NCI-H510A (cell line): ENCODE measurements at places on chromosomes 5 and 9.

DNA sequence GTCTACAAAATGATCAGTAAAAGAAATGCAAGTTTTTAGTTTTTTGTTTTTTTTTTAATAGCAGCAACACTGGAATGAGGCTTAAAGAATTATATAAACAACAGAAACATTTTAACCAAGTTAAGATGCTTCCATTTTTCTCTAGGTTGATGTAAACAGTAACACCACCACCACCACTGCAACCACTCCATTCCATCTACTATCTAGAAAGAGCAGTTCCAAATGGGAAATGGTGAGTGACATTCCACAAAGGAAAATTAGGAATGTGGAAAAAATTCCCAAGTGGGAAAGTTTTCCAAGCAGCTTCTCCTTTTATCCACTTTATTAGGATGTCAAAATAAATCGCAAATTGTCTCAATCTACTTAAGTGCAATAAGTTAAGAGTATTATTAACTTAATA, 32.6 kb downstream of the SLC38A9 start:
- DNase-seq, result no peak

- no peak for DNase-seq
These were observed 11.0 kb upstream of the ZBTB43 start for GRCh38 chr9:126793686-126794417.

GRCh38 chr5:174505621-174506020, 218.8 kb upstream of the MSX2 start:
- DNase-seq, result no peak

GRCh38 chr5:179874136-179874535, 15.5 kb upstream of the MRNIP start:
- DNase-seq, result no peak

DNA sequence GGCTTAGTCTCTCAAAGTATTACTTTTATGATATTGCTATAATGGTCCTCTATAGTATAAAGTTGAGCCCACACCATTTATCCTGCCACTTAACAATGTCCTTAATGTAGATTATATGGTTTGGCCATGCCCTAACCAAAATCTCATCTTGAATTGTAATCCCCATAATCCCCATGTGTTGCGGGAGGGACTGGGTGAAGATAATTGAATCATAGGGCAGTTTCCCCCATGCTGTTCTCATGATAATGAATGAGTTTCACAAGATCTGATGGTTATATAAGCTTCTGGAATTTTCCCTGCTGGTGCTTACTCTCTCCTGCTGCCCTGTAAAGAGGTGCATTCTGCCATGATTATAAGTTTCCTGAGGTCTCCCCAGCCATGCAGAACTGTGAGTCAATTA, 498.8 kb downstream of the RAB3C start:
- no peak for DNase-seq

DNA sequence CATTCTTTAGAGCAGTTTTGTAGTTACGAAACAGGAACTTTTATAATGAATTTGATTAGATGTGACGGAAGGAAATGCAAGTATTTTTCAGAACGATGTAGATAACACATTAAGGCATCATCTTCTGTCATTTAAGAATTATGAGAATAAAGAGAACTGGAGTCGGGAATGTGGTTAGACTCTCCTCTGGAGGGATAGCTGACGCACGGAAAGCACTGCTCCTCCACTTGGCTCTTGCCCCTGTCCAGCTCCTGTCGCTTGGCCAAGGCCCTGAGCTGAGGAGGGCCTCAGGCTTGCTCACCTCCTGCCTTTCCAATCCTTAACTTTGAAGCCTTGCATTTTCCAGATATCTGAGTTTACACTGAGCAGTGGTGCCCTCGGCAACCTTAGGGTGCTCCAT, 60.5 kb downstream of the MAP1B start:
- no peak for DNase-seq

- DNase-seq, result no peak
These were observed 43.3 kb upstream of the ISOC1 start for GRCh38 chr5:129051283-129051682.

DNA sequence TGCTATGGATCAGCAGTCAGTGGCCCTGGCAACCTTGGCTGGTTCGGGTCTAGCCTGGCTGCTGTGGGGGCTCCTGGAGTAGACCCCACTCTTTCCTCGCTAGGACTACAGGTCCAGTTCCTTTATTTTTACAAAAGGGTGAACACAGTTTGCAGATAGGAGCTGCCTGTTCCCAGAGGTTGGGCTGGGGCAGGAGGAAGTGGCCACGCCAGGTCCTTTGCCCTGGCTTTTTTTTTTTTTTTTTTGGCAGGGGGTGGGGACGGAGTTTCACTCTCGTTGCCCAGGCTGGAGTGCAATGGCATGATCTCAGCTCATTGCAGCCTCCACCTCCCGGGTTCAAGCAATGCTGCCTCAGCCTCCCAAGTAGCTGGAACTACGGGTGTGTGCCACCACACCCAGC, 7.9 kb downstream of the SLC2A6 start:
- no peak for DNase-seq

DNA sequence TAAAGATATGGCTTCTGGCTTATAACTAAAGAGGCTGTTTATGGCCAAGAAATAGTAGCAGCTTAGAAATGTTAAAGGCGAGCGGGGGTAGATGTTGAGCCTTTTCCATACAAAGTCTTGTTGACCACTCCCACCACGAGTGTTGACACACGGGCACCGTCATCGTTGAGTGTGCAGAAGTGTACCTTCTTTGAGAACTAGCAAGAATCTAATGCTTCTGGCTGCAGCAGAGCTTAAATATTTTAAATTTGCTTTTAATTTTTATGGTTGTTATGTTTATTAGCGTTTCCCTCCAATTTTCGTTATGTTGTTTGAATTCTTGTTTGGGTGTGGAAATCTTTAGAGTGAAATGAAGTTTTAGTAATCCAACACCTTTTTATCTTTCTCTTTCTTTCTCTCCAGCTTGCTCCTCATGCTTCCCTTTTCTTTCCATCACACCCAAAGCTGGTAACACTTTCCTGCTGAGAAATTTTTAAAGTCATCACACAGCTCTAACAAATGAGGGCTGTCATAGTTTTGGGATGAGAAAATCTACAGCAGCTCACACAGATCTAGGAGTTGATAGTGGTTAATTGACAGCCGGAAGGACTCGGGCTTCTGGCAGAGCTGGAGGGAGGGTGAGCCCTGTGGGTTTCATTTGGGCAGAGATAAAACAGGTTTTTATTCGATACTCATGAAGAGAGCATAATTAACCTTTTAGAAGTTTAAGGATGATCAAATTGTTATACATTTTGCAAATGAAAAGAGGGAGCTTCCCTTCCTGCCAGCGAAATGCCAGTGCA, 120.1 kb upstream of the ZNF608 start:
- DNase-seq, result no peak

DNA sequence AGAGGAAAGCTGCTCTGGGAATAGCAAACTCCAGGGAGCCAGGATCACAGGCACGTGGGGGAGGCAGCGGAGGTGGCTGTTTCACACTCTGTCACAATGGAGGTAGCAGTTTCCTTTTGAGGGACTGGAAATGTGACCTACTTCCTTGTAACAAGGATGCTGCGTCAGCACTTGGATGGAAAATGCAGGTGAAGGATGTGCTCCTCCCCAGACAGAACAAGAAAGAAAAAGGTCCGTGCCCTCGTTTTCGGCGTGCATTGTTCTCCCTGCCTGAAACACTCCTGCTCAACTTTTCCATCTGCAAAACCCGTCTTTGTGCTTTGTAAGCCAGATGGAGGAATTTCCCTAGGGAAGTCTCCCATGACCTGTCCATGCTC, 55.1 kb upstream of the SH3PXD2B start:
- DNase-seq, result no peak

DNA sequence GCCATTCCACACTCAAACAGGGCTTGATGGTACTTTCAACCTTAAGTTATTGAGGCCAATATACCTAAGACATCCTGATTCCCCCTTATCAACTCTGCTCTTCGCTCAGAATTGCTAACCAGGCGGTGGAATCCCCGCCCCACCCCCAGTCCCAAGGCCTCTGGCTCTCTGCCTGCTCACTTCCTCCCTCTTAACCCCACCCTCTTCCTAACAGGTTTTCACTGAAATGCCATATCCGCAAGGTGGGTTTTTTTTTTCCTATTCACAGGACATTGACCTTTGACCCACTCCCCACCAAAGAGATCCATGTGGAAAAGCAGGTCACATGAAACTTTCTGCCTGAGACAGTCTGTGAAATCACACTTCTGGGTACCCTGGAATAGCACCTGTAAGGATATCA, 66.6 kb upstream of the IFNK start:
- DNase-seq, result no peak

GRCh38 chr5:52013523-52013922, 630.3 kb downstream of the ISL1 start:
- DNase-seq, result no peak

DNA sequence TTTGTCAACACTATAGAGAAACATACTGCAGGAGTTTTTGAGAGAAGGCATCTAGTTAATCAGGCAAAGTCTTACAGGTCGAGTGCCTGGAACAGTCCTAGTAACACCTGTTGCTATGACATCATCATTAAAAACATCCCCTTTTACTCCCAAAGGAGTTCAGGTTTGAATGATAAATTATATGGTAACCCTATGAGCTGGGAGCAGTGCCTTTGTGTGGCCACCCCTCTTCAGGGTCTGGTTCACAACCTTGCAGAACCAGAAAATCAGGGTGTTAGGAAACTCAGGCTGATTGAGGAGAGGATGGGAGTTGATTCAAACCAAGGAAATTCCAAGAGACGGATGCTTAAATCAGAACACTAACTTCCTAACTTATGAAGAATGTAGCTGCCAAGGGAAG, 179.1 kb upstream of the RASEF start:
- DNase-seq, result no peak

- no peak for DNase-seq
These were observed 87.9 kb downstream of the FBXL7 start for GRCh38 chr5:15587916-15588315.

DNA sequence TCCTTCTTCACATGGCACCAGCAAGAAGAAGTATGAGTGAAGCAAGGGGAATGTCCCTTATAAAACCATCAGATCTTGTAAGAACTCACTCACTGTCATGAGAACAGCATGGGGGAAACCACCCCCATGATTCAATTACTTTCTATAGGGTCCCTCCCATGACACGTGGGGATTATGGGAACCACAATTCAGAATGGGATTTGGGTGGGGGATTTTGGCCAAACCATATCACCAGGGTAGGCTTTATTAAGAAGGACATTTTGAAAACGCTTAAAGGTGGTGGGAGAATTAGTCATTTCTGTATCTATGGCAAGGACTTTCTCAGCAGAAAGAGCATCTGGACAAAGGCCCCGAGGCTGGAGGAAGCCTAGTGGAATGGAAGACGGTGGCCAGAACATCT, 100.2 kb upstream of the ADAMTS16 start:
- no peak for DNase-seq

DNA sequence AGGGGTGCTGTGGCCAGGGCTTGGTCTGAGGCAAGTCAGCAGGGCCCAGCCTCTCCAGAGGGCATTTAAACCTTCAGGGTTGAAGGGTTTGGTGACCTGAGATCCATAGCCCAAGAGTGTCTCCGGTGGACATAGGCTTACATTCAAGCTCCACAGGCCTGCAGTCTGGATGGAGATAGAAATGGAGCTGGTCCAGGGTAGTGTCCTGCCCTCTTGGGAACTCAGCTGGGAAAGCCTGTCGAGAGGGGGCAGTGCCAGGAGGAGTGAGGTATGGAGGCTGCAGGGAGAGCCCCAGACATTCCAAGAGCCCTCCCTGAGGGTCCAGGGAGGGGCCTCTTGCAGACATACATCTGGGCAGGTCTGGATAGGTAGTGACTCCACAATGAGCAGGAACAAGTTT, 177.0 kb upstream of the MVB12B start:
- DNase-seq, result no peak
